ENCODE measurements at places on chromosomes 7 and 10.

GRCh38 chr10:123502983-123503382, 163.2 kb upstream of the GPR26 start:
- DNase-seq: no peak

DNA sequence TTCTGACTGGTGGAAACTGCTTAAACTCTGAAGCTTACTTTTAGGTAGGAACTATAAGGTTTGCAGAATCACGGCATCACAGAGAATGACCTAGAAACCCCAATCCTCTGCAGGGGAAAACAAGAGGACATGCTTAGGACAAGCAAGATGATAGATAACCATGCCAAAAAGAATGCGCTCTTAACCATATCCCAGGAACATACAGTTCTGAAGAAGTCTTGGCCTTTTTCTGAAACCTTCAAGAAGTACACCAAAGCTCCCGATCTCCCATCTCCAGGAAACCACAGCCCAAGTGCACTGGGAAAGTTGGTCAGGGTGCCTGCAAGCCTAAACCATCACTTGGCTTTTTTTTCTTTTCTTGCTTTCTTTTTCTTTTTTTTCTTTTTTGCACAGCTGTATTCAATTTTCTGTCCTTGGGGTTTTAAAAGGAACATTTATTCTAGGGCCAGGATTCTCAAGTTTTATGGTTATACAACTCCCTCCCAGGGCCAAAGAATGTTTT, 12.2 kb upstream of the SVIL start:
- peak; percentile 70 for DNase-seq

GRCh38 chr7:131218727-131219128, 108.9 kb upstream of the MKLN1 start:
- no peak for DNase-seq

GRCh38 chr7:47153058-47153457, 428.9 kb downstream of the TNS3 start:
- DNase-seq: peak; percentile 98
